Fibroblast of villous mesenchyme (primary cell): ENCODE measurements at places on chromosomes 2 and 18. TPM values are rescaled to one million over a fixed set of nuclear protein-coding genes. Genes with fewer than 3 reads are reported as not detected.
A peak's percentile ranks its signal among the peaks of the same experiment; 100 is the strongest.

DNA sequence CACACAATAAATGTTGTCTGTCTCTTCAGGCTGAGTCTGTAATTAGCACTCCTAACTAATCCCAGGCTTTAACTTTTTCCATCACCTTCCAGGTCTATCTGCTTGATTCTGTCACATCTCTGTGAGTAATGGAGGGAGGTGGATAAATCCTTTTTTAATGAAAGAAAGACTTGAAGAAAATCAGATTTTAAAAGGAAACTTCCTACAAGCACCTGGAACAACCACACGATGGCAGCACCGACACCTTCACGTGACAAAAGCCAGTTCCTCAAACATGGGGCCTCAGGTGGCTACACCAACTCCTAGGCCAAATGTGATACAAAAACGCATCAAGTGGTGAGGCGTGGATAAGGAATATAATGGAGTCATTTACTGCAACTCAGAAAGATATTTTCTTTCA, 41.8 kb downstream of the TGFBRAP1 start:
- peak; percentile 61 for DNase-seq

GRCh38 chr2:147499785-147500184, 345.0 kb upstream of the ACVR2A start:
- DNase-seq = no peak

Gene MYO7B
- total RNA-seq = 0.86 TPM in 1 of 2 replicates, not detected in the other

DNA sequence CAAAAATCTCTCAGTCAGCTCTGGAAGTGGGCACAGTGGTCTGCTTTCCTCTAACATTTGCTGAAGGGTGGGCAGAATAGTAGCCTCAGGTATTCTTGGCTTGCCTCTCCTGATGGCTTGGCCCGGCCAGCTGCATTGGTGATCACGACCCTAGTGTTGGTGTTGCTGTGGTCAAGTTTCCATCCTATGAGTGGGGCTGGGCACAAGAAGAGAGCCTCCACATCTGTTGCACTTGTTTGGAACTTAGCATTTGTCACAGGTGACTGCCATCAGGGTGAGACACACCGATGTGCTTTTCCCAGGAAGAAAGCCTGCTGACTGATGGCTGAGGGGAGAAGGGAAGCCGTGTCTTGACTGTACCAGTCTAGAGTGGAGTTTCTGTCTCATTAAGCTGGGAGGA, 33.1 kb upstream of the SNORC start:
- no peak for DNase-seq

GRCh38 chr2:230872968-230873660, 8.4 kb downstream of the ITM2C start:
- no peak for DNase-seq

GRCh38 chr18:66553824-66554223, 50.1 kb downstream of the CDH19 start:
- DNase-seq = no peak

GRCh38 chr2:70767079-70767698, 811 bp downstream of the ADD2 start:
- DNase-seq = no peak

Gene DCDC2C
- not detected in 2 replicates for total RNA-seq

- no peak for DNase-seq
Observed at GRCh38 chr18:13563390-13563805, 163.0 kb downstream of the FAM210A start.

Gene CRYGD
- total RNA-seq = not detected in 2 replicates

DNA sequence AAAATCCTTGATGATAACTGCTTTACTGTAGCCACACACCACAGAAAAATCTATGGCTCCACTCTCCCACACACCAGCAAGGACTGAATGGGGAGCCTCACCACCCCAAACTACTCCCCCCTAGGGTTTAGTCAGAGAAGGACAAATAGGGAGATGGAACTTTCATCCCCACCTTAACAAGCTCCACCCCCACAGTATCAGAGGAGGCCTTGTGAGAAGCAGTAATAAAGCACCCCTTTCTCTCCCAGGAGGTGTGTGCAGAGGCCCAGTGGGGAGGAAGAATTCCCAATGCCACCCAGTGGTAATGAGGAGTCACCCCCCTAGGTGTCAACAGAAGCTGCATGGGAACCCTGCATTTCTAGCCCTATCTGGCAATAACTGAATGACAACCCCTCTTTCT, 224.9 kb downstream of the TNS1 start:
- DNase-seq = no peak

DNA sequence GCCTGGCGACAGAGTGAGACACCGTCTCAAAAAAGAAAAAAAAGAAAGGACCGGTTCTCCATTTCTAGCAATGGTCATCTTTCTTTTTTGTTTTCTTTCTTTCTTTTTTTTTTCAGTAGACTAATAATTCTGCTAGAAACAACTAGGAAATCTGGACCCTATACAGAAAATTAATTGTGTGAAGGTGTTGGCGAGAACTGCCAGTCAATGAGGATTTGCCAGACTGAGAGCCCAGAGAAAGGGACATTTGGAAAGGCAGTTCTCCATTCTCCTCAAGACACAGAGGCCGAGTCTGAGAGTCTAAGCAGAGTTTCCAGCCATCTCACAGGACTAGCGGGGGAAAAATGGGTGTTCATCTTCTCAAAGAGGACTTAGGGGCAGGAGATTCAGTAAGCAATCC, 123.6 kb upstream of the GPC1 start:
- no peak for DNase-seq

Gene CASP8
- total RNA-seq = 14.2 and 22.0 TPM in 2 replicates

Gene UGT1A9
- total RNA-seq = not detected in 2 replicates

DNA sequence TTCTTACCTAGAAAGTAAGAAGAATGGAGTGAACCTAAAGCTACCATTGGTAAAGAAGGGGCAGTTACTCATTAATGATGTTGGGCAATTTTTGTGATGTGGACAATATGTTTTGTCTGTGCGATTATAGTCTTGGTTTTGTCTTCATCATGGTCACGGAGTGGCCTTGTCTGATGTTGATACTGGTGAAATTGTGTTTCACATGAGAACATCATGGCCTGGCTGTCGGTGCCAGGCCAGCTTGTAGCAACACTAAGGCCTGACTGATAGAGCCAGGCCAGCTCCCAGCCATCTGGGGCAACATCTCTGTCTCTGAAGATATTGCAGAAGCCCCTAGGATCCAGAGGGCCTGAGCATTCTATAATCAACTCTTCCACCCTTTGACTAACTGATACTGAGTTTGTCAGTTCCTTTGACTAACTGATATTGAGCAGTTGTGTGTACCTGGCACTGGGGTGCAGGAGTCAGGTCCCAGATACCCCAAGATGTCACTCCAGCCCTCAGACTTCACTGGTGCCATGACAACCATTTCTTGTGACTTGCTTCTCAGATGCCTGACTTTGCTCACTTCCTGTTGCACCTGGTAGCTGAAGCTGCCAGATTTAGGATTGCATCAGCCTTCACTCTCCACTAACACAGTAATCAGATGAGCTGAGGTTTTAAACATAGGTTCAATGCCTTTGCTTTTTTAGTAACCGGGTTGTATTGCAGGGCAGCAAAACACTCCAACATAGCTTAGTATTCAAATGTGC, 62.5 kb downstream of the RPIA start:
- peak; percentile 33 for DNase-seq

DNA sequence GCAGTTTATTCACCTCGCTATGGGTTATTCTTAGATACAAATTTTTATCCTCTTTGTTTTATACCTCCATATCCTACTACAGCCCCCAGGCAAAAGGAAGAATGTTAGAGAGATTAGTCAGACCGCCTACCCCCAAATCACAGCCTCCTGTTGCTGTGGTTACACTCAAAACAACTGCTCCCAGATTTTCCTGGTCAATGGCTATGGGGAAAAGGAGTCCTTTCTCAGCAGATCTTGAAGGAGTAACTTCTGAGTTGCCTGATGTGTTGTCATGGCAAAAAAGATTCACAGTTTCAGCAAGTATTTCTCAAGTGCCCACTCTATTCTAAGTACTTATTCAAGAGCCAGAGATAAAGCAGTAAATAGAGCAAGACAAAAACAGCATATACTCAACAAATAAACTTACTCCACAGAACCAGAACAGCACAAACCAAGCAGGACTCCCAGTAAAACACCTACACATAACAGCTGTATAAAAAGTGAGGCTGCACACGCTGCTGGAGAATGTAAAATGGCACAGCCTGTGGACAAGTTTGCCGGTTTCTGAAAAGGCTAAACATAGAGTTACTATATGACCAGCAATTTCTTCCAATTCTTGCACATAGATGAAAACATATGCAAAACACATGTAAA, 104.8 kb downstream of the NOL10 start:
- DNase-seq = peak; percentile 78
